ENCODE measurements at places on chromosomes 3 and 15.

- DNase-seq = no peak
Observed at GRCh38 chr3:141335531-141336061, 32.7 kb upstream of the ZBTB38 start.

GRCh38 chr3:169237201-169237600 lies 426.3 kb downstream of the MECOM start:
- no peak for DNase-seq

- no peak for DNase-seq
Observed at GRCh38 chr15:65363766-65364165, 14.0 kb downstream of the IGDCC3 start.

DNA sequence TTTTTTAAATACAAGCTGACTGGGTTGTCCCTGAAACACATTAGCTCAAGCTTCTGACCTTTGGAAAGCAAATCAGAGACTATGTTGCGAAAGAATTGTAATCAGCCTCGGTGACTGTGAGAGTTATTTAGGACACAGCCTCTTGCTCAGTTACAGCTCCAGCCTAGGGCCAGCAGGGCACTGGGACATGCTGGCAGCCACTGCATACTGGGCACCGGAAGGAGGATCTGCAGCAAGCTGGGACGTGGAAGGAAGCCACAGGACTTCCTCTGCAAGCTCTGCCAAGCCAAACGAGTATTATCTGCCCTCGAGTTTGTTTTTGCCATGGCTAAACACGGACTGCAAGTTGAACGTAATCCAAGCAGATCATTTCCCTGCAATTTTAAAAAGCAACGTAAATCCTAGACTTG lies 24.4 kb upstream of the COPG1 start:
- no peak for DNase-seq

DNA sequence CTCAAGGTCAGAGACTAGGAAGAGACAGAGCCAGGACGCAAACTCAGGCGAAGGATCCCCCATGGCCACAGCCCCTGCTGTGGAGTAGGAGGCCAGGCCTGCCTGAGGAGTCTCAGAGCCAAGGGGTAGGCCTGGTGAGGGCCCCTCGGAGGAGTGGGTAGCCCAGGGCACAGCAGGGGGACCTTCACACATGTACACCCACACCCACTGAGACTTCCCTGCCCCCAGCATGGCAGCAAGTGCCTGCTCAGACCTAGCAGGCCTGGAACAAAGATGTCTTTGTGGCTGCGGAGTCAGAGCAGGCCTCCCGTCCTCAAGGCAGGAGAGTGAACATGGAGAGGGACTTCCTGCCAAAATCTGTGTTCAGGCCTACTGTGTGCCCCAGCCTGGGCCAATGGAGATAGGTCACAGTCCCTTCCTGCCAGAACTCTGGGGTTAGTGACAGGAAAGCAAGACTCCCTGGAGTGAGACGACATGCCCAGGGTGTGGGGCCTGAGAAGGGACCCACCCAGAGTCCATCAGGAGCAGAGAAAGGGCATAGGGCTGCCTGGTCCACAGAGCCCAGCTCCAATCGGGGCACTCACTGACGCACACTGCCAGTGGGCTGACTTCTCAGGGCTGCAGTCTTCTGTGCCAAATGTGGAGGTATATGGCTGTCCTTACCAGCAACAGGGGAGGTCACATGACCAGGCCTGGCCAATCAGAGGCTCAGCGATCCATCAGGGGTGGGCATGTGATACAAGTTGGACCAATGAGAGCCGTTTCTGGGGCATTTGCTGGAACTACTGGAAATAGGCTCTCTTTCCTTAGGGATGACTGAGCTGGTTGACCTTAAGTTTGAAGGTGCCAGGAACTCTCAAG lies 2.3 kb downstream of the GRIP2 start:
- DNase-seq = peak; percentile 23

GRCh38 chr3:141080431-141080830 lies 29.3 kb downstream of the SPSB4 start:
- no peak for DNase-seq

DNA sequence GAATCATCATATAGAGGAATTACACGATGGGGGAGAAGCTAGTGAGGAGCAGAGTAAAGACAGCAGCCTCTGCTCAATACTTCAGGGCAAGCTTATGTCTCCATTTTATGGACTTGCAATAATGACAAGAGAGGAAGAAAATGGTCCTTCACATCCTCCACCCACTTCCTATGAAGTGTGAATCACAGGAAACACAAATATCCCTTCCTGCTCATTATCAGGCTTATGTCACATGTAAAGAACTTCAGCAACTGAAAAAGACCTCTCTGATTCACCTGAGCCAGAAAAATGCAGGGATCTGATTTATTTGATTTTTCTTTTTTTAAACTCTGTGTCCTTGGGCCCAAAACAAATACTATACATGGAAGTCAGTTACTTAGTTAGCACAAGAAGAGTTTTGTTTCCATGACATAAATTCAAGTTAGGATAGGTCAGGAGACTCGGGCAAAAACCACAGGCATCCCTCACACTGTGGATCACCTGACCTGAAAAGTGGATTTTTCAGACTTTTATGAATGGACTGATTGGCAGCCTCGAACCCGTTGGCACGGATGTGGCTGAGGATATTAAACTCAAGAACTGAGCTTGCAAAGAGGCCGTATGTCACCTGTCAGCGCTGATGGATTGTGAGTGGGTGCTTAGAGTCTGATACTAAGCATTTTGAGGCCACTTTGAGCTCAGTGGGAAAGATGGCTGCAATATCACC lies 620.8 kb upstream of the MDFIC2 start:
- DNase-seq = no peak

GRCh38 chr15:63349621-63350020 lies 32.0 kb downstream of the CA12 start:
- no peak for DNase-seq

- no peak for DNase-seq
Observed at GRCh38 chr15:100944986-100945385, 25.8 kb downstream of the LRRK1 start.

- no peak for DNase-seq
Observed at GRCh38 chr15:68910816-68911215, 19.5 kb upstream of the SPESP1 start.

DNA sequence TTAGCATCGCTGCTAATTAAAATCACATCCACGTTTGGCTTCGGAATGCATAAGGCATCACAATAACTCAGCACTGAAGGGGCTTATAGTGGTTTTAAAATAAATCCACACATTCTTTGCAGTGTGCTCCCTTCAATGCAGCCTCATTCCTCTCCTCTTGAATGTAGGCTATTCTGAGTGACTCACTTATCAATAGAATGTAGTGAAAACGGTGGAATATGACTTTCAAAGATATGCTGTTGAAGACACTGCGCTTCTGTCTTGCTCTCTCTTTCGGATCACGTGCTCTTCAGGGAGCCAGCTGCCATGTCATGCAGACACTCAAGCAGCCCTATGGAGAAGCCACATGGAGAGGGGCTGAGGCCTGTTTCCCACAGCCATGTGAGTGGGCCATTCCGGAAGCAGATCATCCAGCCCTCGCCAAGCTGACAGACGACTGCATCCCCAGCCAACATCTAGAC lies 87.4 kb downstream of the CRYGS start:
- DNase-seq = no peak

DNA sequence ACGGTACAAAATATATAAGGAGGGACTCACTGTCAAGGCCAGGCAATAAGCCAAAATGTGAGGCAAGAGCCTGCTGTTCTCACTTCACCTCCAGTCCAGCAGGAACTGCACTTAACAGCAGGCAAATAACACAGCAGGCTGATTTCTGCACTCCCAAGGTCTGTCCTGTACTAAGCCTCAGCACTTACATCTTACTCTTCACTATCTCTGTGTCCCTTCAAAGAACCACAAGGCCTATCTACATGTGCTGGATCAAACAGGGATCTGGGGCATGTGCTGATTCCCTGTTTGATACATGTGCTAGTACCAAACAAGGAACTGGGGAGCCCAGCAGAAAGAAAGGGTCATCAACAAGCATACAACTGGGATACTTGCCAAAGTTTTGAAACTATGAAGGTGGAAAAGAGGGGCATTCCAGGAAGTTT lies 22.2 kb downstream of the UACA start:
- DNase-seq = no peak

GRCh38 chr3:101243285-101244211 lies 76.8 kb downstream of the IMPG2 start:
- DNase-seq = no peak

DNA sequence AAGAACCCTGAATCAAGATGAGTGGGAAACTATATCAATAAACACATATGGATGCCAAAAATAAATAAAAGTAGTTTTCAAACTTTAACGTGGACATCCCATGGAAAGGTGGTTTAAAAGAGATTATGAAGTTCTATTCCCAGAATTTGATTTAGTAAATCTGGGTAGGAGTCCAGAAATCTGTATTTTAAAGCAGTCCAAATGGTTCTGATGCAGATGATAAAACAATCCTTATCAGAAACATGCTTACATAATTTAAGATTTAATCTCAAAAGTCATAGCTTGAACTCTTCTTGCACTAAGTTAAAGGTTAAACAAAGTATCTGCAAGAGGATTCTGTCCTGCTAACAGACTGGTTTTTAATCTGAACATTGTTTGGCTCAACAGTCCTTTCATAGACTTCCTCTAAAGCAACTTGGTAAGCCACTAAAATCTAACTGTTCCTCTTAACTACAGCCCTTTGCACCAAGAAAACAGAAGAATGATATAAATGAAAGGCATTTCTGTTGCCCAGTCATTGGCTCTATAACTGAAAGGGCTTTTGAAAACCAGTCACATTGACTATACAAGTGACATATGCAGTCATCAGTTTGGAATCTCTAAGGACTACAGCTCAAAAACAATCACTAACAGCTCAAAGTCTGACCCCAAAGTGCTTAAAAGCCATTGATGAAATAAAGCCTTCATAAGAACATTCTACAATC lies 23.4 kb upstream of the MAP4 start:
- no peak for DNase-seq

GRCh38 chr3:37558580-37558979 lies 303.1 kb upstream of the CTDSPL start:
- no peak for DNase-seq

Data from germinal center (tissue), 1 donor.